ENCODE measurements at places on chromosomes 3 and 15.

DNA sequence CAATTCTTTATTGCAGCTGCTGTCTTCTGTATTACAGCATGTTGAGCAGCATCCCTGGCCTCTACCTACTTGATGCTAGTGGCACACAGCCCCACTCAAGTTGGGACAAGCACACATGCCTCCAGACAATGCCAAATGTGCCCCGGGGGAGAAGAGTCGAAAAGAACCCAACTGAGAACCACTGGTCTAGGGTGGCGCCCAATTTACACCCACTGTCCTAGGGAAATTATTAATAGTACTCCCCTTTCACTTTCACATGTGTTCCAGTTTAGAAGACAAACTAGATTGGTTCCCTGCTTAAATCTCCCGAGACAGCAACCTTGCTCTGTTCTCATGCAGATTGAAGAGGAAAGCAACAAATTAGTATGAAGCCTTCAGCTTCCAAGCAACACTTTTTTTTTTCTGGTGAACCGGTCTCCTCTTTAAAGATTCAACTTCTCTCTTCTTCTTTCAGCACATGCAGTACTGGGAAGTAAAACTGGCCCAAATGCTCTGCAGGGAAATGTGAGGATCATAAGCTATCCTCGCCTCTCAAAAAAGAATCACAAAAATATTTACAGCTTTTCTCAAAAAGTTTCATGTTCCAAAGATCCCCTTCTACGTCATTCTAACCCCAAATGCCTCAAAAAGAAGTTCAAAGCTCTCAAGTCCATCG, 823.9 kb upstream of the CFAP20DC start:
- no peak for DNase-seq

- DNase-seq = peak; percentile 81
Observed at GRCh38 chr3:50572801-50573371, 3.6 kb downstream of the HEMK1 start.

GRCh38 chr3:48820612-48821324, 26.9 kb downstream of the PRKAR2A start:
- DNase-seq = no peak

DNA sequence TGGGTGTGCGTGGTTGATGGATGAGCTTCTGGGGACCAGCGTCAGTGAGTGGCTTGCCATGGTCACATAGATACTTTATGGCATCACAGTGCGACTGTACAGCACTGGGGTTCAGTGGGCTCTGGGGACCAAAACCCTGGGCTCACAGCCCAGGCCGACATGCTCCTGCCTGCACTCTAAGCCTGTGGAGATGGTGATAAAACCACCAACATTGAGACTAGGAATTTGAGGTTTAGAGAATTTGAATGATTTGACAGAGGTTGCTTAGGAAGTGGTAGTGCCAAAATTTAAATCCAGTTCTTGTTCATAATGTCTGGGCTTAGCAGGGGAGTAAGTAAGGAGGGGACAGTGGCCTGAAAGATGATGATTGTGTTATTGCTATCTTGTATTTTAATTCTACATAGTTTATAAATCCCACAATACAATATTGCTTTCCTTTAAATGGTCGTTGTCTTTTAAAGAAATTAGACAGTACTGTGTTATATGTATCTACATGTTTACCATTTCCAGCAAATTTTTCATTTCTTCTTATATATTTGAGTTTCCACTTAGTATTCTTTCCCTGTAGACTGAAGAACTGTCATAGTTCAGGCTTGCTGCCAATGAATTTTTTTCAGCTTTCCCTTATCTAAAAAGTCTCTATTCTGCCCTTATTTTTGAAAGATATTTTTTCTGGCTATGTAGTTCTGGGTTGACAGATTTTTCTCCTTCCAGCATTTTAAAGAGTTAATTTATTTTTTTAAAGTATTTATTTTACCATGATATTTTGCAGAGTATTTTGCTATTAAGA, 235.4 kb upstream of the RGMA start:
- no peak for DNase-seq

GRCh38 chr15:95988574-95988887, 342.0 kb upstream of the NR2F2 start:
- DNase-seq = no peak

Data from activated effector memory CD4-positive, alpha-beta T cell treated with anti-CD3 and anti-CD28 coated beads, Interleukin-2, amount 50 U/mL, for 16 hours (primary cell).